ENCODE measurements at places on chromosomes 11 and 22.

- no peak for DNase-seq
These were observed 4.0 kb upstream of the CDKN1C start for GRCh38 chr11:2889362-2890273.

- no peak for DNase-seq
These were observed 11.3 kb upstream of the WBP2NL start for GRCh38 chr22:41987276-41987675.

DNA sequence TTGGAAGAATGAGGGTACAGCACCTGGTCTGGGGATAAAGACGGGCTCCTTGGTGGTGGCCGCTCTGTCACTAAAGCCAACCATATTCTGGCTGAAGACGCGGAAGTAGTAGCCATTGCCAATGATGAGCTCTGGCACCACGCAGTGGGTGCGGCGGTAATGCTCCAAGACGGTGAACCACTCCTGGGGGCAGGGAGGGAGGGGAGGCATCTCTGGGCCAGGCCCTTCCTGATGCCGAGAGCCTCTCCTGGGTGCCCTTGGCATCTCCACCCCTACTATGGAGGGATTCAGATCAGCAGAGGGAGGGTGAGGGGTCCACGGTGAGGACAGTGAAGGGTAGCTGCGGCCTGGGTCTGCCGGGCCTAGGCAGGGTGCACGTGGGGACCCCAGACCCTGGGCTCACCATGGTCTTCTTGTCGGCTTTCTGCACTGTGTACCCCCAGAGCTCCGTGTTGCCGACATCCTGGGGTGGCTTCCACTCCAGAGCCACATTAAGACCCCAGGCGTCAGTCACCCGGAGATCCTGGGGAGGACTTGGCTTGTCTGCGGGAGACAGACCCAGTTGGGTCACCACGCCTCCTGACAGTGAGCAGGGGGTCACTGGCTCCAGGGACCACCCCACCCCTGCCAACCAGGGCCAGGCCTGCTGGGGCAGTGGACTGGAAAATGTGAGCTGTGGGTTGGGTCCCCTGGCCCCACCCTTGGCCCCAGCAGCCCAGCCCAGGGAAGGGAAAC lies 19.5 kb downstream of the MYBPC3 start:
- no peak for DNase-seq

DNA sequence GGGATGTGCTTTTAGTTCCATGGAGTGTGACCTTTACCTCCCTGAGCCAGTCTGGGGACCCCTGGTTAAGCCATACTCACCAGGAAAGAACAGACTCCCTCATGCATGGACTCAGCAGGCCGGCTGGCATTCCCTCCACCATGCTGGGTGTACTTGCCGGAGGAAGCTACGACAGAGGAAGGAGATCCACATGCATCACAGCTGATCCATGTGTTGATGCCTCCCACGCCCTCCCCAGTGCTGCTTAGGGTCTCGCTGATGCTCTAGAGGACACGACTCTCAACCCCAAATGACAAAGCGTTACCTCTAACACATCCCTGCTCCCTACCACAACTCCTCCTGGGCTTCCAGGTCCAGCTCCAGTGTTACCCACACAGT lies 39.8 kb downstream of the GAB4 start:
- DNase-seq = no peak

DNA sequence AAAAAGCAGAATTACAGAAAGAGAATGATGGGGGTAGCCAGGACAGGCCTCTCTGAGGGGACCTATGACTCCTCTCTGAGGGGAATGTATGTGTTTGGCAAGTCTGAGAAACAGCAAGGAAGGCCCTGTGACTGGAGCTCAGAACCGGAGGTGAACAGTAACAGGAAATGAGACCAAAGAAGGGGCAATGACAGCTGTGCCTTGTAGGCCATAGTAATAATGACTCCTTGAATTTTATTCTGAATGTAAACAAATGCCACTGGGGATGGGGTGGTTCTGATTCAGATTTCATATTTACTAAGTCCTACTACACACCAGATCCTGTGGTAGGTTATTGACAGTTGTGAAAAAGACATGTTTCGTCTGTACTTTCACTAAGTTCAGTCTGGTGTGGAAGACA lies 52.8 kb upstream of the APOA1 start:
- DNase-seq = no peak

- DNase-seq = peak; percentile 64
These were observed 10.4 kb upstream of the HIKESHI start for GRCh38 chr11:86291466-86292262.

GRCh38 chr11:126212089-126212660 lies 593 bp downstream of the FAM118B start:
- no peak for DNase-seq

DNA sequence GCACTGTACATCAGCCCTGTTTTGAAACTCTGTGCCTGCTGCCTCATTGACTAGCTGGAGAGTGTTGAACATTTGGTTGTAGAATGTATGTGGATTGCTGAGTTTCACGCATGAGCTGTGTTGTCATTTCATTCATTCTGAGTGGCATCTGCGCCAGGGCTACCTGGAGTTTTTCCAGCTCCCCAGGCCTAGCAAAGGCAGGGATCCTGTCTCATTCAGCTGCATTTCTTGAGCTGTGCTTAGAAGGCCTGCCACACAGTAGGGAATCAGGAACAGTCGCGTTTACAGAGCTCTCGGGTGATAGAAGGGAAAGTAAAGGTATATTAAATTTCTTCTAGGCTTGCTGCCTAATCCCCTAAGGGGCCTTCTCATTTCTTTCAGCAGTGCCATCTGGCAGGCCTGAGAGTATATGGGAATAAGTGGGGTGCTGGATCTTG lies 44.3 kb downstream of the PTPRJ start:
- no peak for DNase-seq

- DNase-seq = no peak
These were observed 41.0 kb downstream of the KCNJ4 start for GRCh38 chr22:38414009-38414395.

GRCh38 chr11:97794876-97795275 lies 1225.9 kb upstream of the CNTN5 start:
- no peak for DNase-seq

DNA sequence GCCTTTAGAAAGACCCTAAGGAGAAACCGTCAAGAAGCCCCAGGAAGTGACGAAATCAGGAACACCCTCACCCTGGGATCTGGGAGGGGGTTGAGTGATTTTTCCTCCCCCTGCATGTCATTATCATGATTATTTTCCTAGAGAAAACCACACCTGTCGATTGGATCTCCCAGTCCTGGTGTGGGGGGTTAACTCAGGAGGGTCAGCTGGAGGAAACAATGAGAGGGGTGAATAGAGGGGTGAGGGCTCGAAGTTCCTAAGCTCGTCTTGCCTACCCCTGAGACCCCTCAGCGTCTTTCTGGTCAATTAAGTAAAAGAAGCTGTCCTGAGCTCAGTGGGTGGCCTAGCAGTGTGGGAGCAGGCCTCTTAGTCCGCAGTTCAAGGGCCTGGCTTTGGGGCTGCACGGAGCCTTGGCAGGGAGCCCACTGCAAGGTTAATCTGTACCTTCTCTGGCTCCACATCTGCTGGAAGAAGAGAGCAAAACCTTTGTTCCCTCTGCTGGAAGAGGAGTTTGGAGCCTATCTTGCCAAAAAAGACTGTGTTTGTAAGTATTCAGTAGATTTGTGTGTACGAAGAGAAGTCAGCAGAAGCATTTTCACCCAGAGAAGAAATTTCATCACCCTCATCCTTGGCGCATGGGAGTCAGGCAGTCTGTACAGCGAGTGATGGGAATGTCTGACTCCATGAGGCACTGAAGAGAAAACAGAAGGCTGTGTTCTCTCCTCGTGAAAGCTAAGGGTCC lies 34.2 kb upstream of the FTH1 start:
- DNase-seq = no peak

GRCh38 chr11:119363081-119363850 lies 16.8 kb upstream of the MFRP start:
- DNase-seq = no peak

DNA sequence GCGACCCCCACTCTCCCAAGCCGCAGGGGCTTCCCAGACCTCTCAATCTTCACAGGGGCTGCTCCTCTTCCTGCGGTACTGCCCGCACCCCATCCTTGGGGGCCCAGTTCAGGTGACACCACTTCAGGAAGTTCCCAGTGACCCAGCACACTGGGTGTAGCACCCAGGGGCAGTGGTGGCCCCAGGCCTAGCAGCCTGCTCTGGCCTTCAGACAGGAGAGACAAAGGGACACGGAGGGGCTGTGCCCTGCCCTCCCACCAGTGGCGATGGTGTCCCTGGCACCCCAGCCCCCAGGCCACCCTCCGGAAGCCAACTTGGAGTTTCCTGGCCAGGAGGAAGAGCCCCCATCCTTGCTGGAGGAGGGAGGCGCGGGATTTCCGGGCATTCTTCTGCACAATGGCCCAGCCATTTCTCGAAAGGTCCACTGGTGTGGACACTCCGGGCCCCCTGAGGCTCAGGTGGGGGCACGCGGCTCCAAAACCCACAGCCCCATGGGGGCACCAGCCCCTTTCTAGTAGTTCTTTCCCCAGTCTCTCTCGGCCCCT lies 978 bp upstream of the CLDN5 start:
- no peak for DNase-seq

DNA sequence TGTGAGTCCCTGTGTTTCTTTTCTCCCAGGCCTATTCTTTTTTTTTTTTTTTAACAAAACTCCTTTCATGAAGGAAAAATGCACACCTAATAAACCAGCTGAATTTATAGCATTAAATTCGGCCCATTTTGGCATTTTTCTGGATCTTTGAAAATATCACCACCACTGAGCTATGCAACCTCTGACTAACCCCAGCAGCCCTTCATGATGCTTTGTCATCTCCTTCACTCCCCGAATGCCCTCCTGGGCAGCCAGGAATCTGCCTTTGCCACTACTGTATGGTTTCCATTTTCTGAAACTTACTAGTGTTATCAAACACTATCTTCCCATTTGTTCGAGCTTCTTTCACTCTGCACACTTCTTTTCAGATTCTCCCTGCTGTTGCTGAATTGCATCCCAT lies 97.9 kb downstream of the ZNF280B start:
- DNase-seq = no peak

GRCh38 chr11:65879617-65880016 lies at the start of gene CTSW:
TSS of gene CTSW (plus strand) at chr11:65879837. CDS start at chr11:65879855, 18 bp downstream.
- DNase-seq = no peak

DNA sequence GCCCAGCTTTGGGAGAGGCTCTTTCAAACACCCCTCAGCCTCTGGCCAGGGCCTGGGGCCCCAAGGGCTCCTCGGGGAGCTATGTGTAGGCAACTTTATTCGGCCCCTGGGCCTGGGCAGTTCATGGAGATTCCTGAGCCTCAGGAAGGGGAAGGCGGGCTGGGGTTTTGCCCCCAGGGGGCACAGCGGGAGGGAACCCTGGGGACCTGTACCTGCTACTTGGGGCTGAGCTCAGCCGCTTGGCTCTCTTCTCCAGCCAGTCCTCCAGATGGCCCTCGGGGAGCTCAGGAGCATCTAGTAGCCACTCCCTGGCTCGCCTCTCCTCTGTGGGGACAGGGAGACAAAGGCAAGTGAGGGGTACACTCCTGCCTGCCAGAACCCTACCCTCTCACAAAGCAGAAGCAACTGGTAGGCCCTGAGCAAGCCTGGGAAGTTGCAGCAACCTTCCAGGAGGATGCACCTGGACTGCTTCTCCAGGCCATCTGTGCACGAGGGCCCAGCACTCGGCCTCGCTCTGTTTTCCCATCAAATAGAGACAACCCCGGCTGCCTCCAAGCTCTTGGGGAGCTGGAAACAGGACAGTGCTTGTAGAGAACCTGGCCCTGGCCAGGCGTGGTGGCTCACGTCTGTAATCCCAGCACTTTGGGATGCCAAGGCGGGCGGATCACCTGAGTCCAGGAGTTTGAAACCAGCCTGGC lies 18.5 kb downstream of the CABP7 start:
- DNase-seq = no peak

GRCh38 chr11:97687111-97687510 lies 1297.3 kb downstream of the JRKL start:
- DNase-seq = no peak

GRCh38 chr22:44648821-44649565 lies 53.0 kb upstream of the PRR5 start:
- DNase-seq = no peak

- no peak for DNase-seq
These were observed 37.1 kb upstream of the C11orf87 start for GRCh38 chr11:109384873-109385272.

GRCh38 chr11:21511835-21512440 lies 680.9 kb upstream of the ANO5 start:
- peak; percentile 77 for DNase-seq

GRCh38 chr11:45580399-45580798 lies 85.0 kb downstream of the CHST1 start:
- DNase-seq = no peak

DNA sequence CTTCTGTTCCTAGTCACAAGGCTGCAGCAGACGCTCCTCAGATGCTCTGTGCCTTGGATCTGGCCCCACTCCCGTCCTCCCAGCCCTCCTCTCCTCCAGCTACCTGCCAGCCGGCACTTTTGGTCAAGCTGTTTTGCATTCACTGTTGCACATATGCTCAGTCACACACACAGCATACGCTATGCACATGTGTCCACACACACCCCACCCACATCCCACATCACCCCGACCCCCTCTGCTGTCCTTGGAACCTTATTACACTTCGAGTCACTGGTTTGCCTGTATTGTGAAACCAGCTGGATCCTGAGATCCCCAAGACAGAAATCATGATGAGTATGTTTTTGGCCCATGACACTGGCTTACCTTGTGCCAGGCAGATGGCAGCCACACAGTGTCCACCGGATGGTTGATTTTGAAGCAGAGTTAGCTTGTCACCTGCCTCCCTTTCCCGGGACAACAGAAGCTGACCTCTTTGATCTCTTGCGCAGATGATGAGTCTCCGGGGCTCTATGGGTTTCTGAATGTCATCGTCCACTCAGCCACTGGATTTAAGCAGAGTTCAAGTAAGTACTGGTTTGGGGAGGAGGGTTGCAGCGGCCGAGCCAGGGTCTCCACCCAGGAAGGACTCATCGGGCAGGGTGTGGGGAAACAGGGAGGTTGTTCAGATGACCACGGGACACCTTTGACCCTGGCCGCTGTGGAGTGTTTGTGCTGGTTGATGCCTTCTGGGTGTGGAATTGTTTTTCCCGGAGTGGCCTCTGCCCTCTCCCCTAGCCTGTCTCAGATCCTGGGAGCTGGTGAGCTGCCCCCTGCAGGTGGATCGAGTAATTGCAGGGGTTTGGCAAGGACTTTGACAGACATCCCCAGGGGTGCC lies 109.8 kb downstream of the BCR start:
- DNase-seq = peak; percentile 6

GRCh38 chr11:44835938-44836337 lies 109.2 kb downstream of the TSPAN18 start:
- no peak for DNase-seq

DNA sequence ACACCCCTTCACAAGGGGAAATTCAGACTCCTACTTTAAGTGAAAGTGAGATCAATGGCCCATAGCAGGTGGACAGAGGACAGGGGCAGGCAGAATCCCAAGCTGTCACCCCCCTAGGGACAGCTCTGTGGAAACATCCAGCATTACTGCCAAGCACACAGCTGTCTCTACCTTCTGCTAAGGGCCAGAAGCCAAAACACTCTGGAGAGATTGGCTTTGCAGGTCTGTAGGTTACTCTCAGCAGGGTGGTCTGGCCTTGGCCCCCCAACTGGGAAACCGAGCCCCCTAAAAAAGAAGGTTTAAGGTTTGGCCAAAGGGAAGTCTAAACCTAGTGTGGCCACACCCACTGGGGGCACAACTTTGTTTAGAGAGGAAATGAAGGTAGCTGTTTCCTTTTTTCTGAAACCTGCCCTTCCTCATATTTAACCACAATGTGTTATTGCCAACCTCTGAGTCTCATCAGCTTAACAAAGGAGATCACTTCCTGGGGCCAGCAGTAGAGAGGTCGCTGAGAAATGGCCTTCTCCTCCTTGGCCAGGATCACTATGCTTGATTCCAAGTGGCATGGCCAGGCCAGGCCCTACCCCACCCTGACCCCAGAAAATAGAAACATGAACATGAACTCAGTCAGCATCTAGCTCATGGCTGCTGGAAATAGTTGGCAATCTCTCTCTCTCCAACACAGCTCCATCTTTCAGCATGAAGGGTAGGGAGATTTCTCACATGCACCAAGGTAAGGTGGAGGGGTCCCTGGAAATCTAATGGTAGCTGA lies 25.9 kb upstream of the SCARF2 start:
- DNase-seq = no peak
